Mesenteric fat pad (tissue), 1 donor: ENCODE measurements at places on chromosomes 2 and 18. TPM values are rescaled to one million over a fixed set of nuclear protein-coding genes. Genes with fewer than 3 reads are reported as not detected.

REG3G gene
- total RNA-seq: not detected

KCNJ3 gene
- not detected for total RNA-seq

NTSR2 gene
- total RNA-seq: not detected

CELF4 gene
- 0.39 TPM for total RNA-seq

TMEM198 gene
- 2.6 TPM for total RNA-seq

WDR43 gene
- total RNA-seq: 98.8 TPM

RPRM gene
- 0.22 TPM for total RNA-seq

KLHL41 gene
- 0.55 TPM for total RNA-seq

PPP1R1C gene
- total RNA-seq: not detected

NEU2 gene
- total RNA-seq: not detected

SCN7A gene
- 0.42 TPM for total RNA-seq

SRD5A2 gene
- total RNA-seq: 0.06 TPM

RIT2 gene
- total RNA-seq: not detected

CDH2 gene
- 0.71 TPM for total RNA-seq

CCL20 gene
- total RNA-seq: 2.1 TPM

PLEK gene
- total RNA-seq: 30.0 TPM

MC2R gene
- not detected for total RNA-seq

NDUFAF7 gene
- total RNA-seq: 14.6 TPM

IL1F10 gene
- total RNA-seq: not detected

VIT gene
- total RNA-seq: 5.0 TPM

USP34 gene
- 96.9 TPM for total RNA-seq

ANKRD29 gene
- 11.9 TPM for total RNA-seq

ASPRV1 gene
- total RNA-seq: 1.1 TPM

MRO gene
- 2.9 TPM for total RNA-seq

PKP4 gene
- total RNA-seq: 42.4 TPM

REG1B gene
- total RNA-seq: 2.6 TPM

ACTG2 gene
- total RNA-seq: 13.2 TPM

SCN3A gene
- 1.3 TPM for total RNA-seq

SLC4A5 gene
- total RNA-seq: 2.0 TPM

TMEM247 gene
- not detected for total RNA-seq

DTNA gene
- total RNA-seq: 19.7 TPM

ZBTB7C gene
- total RNA-seq: 14.2 TPM

DNAH7 gene
- total RNA-seq: 0.45 TPM

MREG gene
- 5.7 TPM for total RNA-seq

M1AP gene
- 0.32 TPM for total RNA-seq

UGT1A8 gene
- not detected for total RNA-seq

PLB1 gene
- 6.3 TPM for total RNA-seq

RAB6C gene
- total RNA-seq: not detected

PRADC1 gene
- 31.1 TPM for total RNA-seq

SULT1C3 gene
- total RNA-seq: not detected

LYPD6B gene
- total RNA-seq: not detected

IL1R2 gene
- total RNA-seq: 101 TPM

MPP4 gene
- not detected for total RNA-seq

SERPINE2 gene
- total RNA-seq: 56.4 TPM

HNMT gene
- 91.4 TPM for total RNA-seq

MFF gene
- total RNA-seq: 59.4 TPM

TMEM37 gene
- total RNA-seq: 56.4 TPM

HOXD3 gene
- 5.3 TPM for total RNA-seq

DYSF gene
- total RNA-seq: 54.1 TPM
